ENCODE measurements at places on chromosomes 3 and 15.

DNA sequence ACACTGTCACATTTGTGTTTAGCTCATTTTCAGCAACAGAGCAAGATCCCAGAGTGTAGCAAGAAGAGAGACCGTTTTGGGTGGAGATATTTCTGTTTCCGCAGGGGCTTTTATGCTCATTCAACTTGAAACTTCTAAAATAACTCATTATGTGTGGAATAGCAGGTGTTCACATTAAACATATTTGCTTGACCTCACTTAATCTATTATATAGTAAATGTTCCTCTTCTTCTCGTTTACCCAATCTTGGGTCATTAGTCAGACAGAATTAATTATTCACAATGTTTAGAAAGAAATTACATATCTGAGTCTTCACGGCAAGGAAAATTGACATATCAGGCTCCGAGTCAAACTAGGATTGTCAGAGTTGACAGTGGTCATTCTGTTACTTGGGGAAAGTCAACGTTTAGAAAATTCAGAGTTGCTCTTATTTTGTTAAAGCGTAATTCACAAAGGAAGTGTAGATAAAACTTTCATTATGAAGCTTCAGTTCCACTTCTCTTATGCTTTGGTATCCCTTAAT, 222.9 kb downstream of the TPRG1 start:
- no peak for DNase-seq

- DNase-seq = no peak
Measured at GRCh38 chr15:38745126-38745525, 180.5 kb upstream of the RASGRP1 start.

DNA sequence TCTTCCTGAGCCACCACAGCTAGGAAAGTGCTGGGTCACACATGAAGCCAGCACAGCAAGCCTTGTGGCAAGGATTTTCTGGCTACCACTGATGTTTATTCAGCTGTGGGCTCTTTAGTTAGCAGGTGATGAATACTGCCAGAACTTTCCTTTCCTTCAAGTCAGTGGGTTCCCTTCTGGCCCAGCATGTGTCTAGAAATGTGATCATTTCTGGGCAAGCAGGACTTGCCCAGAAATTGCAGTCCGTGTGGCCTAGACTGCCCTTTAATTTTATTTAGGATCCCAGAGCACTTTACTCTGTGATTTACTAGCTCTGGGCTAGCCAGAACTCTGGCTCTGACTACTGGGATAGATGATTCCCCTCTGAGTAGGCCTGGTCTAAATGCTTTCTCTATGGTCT, 397.5 kb downstream of the ZIC4 start:
- no peak for DNase-seq

- no peak for DNase-seq
Measured at GRCh38 chr3:179446501-179446900, 4.8 kb downstream of the GNB4 start.

- DNase-seq = no peak
Measured at GRCh38 chr3:129441782-129442181, 1.8 kb downstream of the IFT122 start.

DNA sequence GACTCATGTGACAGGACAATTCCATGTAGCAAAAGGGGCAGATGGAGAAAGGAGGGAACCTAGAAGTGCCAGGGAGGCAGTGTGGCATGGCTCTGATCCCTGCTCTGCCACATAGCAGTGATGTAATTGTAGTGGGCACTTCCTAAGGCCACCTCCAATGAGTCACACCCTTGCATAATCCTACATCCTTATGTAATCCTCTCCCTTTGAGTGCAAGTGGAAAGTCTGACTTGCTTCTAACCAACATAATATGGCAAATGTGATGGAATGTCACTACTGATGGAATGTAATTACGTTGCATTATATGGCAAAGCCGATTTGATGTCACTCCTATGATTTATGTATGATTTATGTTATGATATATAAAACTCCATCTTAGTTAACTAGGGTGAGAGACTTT, 72.9 kb upstream of the ATP2C1 start:
- DNase-seq = no peak

DNA sequence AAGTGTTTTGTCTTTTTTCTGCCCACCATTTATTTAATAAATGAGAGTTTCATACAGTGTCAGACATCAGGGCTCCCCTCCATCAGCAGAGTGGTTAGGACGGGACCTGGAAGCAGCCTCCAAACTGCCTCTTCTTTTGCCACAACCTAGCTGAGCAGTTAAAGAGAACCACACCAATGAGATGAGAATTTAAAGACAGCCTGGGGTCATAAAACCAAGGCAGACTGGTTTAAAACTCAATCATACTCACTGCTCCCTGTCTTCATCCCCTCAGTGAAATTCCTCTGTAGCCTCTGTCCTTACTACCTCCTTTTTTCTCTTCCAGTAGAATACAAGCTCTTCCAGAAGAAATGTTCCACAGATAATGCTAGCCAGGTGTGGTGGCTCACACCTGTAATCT, 78.7 kb downstream of the WWTR1 start:
- no peak for DNase-seq

DNA sequence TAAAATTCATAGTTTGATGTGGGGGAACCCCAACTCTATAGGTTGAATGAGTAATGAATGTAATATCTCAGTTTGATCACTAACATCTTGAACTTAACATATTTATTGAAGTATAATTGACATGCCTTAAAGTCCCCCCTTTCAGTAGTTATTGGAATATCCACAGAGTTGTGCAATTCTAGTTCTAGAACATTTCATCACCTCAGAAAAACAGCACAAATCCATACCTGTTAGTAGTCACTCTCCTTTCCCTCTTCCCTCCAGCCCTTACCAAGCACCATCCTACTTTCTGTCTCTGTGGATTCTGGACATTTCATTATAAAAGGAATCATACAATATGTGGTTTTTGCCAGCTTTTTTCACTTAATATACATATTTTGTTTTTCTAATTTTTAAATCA, 8.7 kb upstream of the NIT2 start:
- no peak for DNase-seq

DNA sequence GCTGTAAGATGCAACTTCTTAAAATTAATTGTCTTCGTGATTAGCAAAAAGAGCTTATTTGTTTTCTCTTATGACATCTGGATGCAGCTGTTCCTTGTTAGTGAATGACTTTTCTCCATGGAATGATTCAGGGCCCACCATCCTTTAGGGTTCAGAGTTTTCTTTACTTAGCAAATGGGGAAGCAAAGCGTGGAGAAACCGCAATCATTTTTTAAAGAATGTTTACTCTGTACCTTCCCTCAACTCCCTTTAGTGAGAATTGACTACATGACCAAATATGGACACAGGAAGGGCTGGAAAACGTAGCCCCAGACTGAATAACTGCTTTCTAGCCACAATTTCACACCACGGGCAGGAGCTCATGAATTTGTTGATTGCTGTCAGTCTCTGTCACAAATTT, 130.1 kb downstream of the EDEM1 start:
- DNase-seq = no peak

DNA sequence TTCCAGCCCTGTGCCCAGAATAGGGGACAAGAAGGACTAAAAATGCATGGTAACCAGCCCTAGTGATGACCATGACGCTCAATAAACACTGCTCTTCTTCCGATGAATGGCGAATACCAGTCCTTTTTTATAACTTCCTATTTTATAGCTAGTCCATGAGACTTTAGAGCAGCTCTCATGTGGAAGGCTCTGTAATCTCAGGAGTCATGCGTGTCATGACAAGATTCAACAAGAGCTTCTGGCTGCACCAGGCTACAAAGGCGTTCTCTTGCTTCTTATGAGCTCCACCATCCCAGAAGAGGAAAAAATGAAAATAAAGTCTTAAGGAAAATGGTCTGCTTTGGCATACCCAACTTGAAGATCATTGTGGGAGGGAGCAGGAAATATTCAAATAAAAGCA, 141.0 kb downstream of the TMCO5A start:
- no peak for DNase-seq

DNA sequence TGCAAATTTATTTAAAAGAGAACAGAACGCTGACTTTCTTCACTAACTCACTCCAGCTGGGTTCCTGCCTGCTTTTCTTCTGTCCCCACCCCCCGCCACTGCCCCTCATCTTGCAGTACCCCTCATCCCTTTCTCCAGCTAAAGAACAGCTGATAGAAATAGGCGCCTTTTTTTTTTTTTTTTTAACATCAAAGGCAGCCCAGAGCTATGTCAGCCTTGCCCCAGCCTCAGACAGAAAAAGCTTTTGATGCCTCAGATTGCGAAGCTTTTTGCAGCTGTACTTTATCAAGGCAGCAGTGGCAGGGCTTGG, 1.8 kb downstream of the CADPS start:
- DNase-seq = no peak

DNA sequence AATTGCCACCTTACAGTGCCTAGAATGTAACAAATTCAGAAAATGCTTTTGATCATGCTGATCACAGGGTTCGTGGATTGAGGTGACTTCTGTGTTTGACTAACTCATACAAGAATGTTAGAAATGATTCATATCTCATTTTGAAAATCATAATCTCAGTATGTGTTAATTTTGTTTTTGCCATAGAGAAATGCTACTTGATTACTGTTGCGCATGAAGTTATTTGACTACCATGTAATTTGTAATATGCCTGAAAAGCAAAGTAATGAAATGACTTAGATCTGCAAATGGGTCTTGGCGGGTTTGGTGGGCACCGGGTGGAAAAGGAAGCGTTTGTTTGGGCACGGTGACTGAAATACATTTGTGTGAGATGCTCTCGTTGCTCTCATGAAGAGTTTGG, 173.6 kb upstream of the BHLHE40 start:
- DNase-seq = no peak

All from CD4-positive, alpha-beta T cell (primary cell).